GM04503 (cell line): ENCODE measurements at places on chromosomes 7 and 10.
A peak's percentile ranks its signal among the peaks of the same experiment; 100 is the strongest.

- DNase-seq, result no peak
Measured at GRCh38 chr10:15118615-15119014, 21.5 kb downstream of the RPP38 start.

DNA sequence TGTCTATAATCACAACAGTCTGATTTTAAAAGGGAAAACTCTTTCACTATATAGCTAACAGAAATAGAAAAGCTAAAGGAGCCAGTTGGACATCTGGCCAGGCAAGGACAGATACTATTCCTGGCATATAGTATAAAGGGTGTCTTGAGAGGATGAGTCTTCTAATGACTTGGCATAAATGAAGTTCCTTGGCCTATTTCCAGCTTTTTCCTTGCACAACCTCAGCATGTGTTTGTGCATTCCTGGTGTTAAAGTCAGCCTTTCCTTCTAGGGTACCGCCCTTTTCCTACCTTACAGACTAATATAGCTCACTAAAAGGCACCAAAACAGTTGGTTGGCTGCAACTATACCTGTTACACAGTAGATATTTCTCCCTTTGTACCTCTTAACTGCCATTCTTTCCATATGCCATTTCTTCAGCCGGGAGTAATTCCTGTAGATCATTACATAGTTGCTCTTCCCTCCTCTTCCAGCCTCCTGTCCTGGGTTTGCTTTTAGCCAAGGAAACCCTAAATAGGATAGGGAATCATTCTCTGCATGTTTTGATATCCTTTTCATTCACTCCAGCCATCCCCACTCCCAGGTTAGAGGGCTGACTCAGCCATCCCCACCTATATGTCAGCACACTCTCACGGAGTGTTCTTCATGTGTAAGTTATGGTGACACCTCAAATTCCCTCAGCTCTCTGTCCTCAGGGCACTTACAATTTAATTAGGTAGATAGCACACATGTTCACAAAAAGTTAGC lies 102.1 kb upstream of the MDFIC start:
- DNase-seq, result peak; percentile 97

DNA sequence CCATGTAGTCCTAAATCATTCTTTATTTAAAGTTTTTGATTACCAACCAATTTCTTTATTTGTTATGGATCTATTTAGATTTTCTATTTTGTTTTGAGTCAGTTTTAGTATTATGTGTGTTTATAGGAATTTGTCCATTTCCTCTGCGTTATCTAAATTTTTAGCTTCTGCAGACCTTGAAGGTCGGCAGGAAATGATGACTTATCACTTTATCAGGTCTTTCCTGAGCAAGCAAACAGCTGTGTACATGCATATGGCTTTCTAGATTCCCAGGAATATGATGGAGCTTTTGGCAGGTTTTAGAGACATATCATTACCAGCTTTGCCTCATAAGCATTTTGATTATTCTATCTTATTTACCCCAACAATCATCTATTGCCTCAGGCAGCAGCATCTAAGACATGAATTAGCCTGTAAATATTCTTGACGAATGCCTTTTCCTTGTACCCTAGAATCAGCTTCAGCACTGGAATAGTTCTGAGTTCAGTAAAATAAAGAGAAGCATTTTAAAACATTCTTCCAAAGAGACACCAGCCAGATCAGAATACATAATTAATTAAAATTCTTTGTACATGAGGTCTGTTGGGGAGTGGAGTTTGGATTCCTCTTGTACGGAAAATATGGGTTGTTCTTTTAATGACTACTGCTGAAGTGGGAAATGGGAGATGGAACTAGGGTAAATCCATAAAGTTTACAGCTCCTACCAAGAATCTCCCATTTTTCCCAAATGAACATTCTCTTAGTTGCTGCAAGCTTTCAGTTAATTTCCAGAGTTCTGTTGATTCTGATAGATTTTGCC lies 408.8 kb upstream of the SEMA3C start:
- DNase-seq, result no peak

- no peak for DNase-seq
Measured at GRCh38 chr10:59887006-59887405, 19.4 kb downstream of the CCDC6 start.

DNA sequence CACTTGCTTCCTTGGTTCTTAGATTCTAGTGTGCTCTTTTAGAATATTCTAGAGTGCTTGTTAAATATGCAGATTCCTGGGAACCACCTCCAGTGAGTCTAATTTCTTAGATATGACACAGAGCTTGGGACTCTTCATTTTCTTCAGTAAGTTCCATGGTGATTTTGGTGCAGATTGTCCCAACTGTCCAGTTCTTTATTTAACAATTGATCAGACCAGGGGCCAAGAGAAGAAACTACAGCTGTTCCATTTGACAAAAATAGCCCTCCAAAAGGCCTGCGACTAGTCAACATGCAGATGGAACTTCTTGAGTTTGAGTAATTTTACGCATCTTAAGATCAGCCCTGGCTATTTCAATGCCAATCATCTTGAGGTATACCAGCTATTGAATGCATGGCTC lies 760.7 kb downstream of the LRMDA start:
- no peak for DNase-seq
